ENCODE measurements at places on chromosomes 16 and 17.

- no peak for DNase-seq
Measured at GRCh38 chr16:57979006-57979585, 8.2 kb upstream of the CNGB1 start.

- peak; percentile 13 for DNase-seq
Measured at GRCh38 chr16:83967838-83968305, at the start of gene NECAB2. NECAB2 (plus strand) TSS chr16:83968244; CDS start chr16:83968649, 405 bp downstream.

DNA sequence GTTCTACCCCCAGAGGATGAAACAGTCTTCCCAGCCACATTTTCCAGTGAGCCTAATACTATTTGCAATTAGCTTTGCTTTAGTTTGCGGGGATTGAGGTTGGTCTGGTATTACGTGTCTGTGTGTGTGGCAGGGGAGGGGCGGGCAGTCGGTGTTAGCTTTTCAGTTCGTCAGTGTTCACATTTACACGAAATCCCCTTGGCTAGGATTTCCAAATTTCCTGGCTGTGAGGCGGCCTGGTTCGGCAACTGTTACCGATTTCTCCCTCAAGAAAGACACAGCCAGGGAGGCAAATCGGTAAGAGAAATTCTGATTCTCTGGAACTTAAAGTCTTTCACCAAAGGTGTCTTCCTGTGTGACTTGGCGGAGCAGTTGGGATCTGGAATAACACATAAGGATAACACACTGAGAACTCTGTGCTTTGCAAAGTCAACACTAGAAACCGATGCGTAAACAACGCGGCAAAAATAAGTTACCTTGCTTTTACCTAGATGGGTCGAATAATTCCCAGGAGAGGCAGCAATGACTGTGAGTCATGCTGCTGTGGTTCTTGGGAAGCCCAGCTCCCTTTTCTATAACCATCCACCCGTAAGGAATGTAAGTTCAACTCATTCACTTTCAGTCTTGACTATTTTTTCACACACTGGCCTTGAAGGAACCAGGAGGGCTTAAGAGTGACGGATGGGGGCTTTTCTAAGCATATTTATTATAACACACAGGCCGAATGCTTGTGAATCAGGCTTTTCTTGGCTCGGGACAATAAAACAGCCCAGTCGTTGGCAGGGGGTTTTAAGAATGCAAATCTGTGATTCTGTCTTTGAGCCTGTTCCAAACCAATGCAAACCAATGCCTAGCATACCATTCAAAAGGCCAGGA, 24.2 kb downstream of the GPRC5B start:
- DNase-seq = no peak

- DNase-seq = no peak
Measured at GRCh38 chr17:70041061-70041460, 34.0 kb upstream of the KCNJ16 start.

GRCh38 chr16:83830769-83831455, 23.1 kb downstream of the HSBP1 start:
- DNase-seq = no peak

GRCh38 chr17:67729903-67730302, 12.2 kb downstream of the NOL11 start:
- no peak for DNase-seq

GRCh38 chr16:23072084-23072599, 77.1 kb downstream of the USP31 start:
- no peak for DNase-seq

- DNase-seq = no peak
Measured at GRCh38 chr17:32915245-32915644, 12.7 kb upstream of the TMEM98 start.

DNA sequence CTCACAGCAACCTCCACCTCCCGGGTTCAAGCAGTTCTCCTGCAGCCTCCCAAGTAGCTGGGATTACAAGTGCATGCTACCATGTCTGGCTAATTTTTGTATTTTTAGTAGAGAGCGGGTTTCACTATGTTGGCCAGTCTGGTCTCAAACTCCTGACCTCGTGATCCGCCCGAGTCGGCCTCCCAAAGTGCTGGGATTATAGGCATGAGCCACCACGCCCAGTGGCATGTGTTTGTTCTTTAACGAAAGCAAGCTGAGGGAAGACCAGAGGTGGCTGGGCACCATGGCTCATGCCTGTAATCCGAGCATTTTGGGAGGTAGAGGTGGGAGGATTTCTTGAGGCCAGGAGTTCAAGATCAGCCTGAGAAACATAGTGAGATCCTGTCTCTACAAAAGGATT, 18.1 kb downstream of the TNFRSF13B start:
- no peak for DNase-seq

- DNase-seq = peak; percentile 5
Measured at GRCh38 chr16:27925612-27926011, 137.9 kb downstream of the GSG1L start.

GRCh38 chr17:29722411-29723198, 99.9 kb upstream of the CORO6 start:
- no peak for DNase-seq
